Right lobe of liver (tissue), 6 donors: ENCODE measurements at places on chromosomes 5 and 9. TPM values are rescaled to one million over a fixed set of nuclear protein-coding genes. Genes with fewer than 3 reads are reported as not detected.
A peak's percentile ranks its signal among the peaks of the same experiment; 100 is the strongest.

Gene GLDC
- 79.4 TPM for total RNA-seq

Gene SPRY4
- 11.6 TPM for total RNA-seq

Gene TAF11L10
- total RNA-seq = not detected

Gene GLRA1
- total RNA-seq = not detected

Gene IL33
- 17.3 TPM for total RNA-seq

Gene BNIP1
- total RNA-seq = 4.8 TPM

- no peaks in the 10 kb centered on the region for H3K36me3 ChIP-seq
- no peak for DNase-seq
- H3K27me3 ChIP-seq = peaks cover 37% of the 10 kb centered on the region
- H3K4me3 ChIP-seq = no peak overlapping the region
These were observed 1.1 kb downstream of the OTP start for GRCh38 chr5:77637170-77637997.

- H3K27me3 ChIP-seq = no peaks in the 10 kb centered on the region
- H3K4me1 ChIP-seq = peaks cover 5% of the 10 kb centered on the region
- H3K4me3 ChIP-seq = peak overlapping the region; percentile 54
- H3K36me3 ChIP-seq = no peaks in the 10 kb centered on the region
These were observed 55.3 kb upstream of the RNU6ATAC start for GRCh38 chr9:134219646-134220060.

DNA sequence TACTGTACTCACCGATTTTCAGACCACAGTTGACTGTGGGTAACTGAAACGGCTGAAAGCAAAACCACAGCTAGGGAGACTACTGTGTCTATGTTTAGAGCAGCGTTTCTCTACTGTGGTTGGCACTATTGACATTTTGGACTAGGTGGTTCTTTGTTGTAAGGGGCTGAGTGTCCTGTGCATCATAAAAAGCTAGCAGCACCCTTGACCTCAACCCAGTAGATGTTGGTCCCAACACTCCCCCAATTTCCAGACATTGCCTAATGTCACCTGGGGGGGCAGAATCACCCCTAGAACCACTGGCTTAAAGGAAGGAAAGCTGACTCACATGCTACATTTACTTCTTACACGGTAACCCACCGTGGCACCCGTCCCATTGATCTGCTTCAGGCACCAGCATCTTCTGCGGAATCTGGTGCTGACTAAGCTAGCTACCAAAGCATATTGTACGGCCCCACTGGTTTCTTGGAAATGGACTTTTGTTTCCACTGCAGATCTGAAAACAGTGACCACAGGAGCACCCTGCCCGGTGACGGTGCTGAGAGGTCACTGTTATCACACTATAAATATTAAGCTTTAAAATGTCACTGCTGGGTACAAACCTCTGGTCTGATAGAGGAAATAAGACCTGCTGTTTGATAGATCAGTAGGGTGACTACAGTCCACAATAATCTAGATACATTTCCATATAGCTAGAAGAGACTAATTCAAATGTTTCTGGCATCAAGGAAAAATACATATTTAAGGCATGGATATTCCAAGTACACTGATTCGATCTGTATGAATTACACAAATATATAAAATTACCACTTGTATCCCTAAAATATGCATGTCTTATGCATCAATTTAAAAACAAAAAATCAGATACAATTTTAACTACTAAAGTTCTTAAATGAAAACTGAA lies 151.4 kb downstream of the HSD17B3 start:
- no peaks in the 10 kb centered on the region for H3K27me3 ChIP-seq
- no peaks in the 10 kb centered on the region for H3K4me1 ChIP-seq
- no peak overlapping the region for H3K27ac ChIP-seq
- no peak for DNase-seq
- H3K4me3 ChIP-seq = no peak overlapping the region

DNA sequence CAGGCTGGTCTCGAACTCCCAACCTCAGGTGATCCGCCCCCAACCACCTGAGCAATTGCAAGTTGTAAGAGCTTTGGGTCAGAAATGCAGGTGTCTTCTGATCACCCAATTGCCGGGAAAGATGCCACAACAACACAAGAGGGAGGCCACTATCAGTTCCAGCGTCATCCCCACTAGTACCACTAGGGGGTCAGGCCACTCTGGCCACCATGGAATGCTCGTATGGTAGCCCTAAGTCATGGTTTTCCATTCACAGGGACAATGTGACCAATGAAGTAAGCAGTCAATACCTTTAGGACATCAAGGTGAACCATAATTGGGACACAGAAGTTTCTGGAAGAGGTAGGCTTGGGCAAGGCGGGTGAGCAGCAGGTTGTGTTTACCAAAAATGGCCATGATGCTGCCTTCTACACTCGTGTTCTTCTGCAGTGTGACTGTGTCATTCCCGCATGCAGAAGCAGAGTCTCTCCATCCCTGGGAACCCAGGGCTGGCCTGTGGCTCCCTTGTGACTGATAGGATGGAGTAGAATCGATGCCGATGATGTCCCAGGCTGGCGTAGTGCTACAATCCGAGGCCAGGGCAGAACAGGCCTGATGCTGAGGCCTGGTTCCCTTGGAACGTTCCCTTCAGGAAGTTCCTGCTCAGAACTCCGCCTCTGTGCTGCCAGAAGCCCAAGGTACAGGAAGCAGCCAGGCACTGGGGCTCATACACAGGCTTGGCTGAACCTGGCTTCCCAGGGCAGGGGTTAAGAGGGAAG lies 42.2 kb upstream of the ANKRD33B start:
- no peak for DNase-seq
- no peak overlapping the region for H3K4me3 ChIP-seq
- H3K4me1 ChIP-seq = no peaks in the 10 kb centered on the region
- no peaks in the 10 kb centered on the region for H3K27me3 ChIP-seq

DNA sequence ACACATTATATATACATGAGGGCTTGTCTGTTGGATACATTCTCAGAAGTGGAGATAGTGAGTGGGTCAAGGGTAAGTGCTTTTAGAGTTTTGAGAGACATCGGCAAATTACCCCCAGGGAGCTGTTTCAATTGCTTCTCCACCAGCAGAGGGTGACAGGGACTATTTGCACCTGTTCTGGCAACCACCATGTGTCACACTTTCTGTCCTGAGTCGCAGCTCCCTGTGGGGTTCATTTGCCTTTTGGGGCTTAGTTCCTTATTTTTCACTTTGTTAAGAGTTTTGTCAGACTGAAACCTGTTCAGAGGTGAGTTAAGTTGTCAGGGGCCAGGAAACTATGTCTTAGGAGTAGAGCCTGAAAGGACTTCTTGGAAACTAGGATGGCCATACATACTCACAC lies 20.1 kb upstream of the SLC36A1 start:
- H3K4me3 ChIP-seq = no peak overlapping the region
- H3K4me1 ChIP-seq = no peaks in the 10 kb centered on the region
- H3K36me3 ChIP-seq = no peaks in the 10 kb centered on the region
- no peak overlapping the region for H3K27ac ChIP-seq
- H3K27me3 ChIP-seq = no peaks in the 10 kb centered on the region
- no peak for DNase-seq

GRCh38 chr9:27828908-27829307 lies 255.6 kb upstream of the C9orf72 start:
- no peak overlapping the region for H3K4me3 ChIP-seq
- H3K27me3 ChIP-seq = no peaks in the 10 kb centered on the region
- H3K36me3 ChIP-seq = no peaks in the 10 kb centered on the region

DNA sequence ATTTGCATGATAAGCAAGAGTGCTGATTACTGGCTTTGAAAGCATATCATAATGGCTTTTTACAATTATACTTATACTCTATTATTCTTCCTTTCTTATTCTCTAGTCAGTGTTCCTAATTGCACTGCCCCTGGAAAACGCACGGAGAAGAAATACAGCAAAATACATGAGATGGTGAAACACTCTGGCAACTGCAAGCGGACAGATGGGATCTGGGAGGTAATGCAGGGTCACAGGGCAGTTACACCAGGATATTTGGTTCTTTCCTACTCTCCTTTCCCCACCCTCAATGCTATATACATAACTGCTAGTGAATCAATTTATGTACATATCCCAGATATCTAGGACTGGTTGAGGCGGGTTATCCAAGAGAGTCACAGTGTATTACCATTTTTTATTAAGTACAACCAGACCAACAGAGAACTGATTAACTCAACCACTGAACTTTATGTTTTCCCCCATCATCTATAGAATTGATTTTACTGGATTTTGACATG lies 423.7 kb downstream of the ZSWIM6 start:
- H3K27me3 ChIP-seq = no peaks in the 10 kb centered on the region
- H3K4me3 ChIP-seq = no peak overlapping the region
- no peak for DNase-seq
- H3K36me3 ChIP-seq = no peaks in the 10 kb centered on the region
- no peaks in the 10 kb centered on the region for H3K4me1 ChIP-seq
- no peak overlapping the region for H3K27ac ChIP-seq

DNA sequence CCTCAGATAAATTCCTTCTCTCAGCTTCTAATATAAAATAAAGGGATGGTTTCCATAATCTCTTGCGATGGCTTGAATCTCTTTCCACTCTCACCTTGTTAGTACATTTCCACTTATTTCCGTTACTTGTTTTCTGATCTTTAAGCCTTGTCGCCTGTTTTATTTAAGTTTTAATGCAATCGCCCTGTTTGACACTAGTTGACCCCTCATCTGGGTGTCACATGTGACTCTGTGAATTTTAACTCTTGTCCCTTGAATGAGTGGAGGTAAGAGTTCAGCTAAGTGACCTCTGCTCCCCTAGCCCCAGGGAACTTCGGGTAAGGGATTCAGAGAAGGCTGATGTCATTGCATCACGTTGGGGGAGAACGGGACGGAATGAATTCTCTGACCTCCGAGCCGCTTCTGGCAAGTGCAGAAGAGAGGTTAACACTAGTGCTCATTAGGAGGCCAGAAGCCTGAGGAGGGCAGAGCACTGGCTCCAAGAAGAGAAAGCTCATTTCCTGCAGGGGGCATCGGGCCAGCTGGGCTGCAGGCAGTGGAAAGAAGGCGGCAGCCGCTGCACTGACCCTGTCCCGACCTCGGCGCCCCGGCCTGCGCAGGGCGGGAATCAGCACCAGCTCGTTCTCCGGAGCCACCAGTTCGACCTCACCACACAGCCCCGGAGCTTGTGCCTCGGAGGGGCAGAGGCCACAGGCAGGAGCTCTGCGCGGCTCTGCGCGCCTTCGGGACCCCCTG lies 569 bp downstream of the HINT2 start:
- H3K4me1 ChIP-seq = peaks cover 26% of the 10 kb centered on the region
- peak overlapping the region; percentile 74 for H3K4me3 ChIP-seq

GRCh38 chr5:55917402-55918086 lies 66.4 kb downstream of the IL31RA start:
- no peak for DNase-seq
- H3K36me3 ChIP-seq = no peaks in the 10 kb centered on the region
- H3K27me3 ChIP-seq = no peaks in the 10 kb centered on the region
- H3K4me3 ChIP-seq = no peak overlapping the region

- H3K4me1 ChIP-seq = no peaks in the 10 kb centered on the region
- no peak overlapping the region for H3K4me3 ChIP-seq
- no peak for DNase-seq
- no peak overlapping the region for H3K27ac ChIP-seq
- no peaks in the 10 kb centered on the region for H3K36me3 ChIP-seq
These were observed 23.9 kb downstream of the FGF10 start for GRCh38 chr5:44365345-44365744.

GRCh38 chr5:155943516-155944407 lies 383.2 kb upstream of the SGCD start:
- no peak overlapping the region for H3K4me3 ChIP-seq
- no peaks in the 10 kb centered on the region for H3K27me3 ChIP-seq
- H3K27ac ChIP-seq = no peak overlapping the region
- no peaks in the 10 kb centered on the region for H3K36me3 ChIP-seq

GRCh38 chr9:97179616-97180015 lies 127.8 kb upstream of the CCDC180 start:
- H3K4me3 ChIP-seq = no peak overlapping the region
- DNase-seq = no peak
- H3K4me1 ChIP-seq = no peaks in the 10 kb centered on the region

DNA sequence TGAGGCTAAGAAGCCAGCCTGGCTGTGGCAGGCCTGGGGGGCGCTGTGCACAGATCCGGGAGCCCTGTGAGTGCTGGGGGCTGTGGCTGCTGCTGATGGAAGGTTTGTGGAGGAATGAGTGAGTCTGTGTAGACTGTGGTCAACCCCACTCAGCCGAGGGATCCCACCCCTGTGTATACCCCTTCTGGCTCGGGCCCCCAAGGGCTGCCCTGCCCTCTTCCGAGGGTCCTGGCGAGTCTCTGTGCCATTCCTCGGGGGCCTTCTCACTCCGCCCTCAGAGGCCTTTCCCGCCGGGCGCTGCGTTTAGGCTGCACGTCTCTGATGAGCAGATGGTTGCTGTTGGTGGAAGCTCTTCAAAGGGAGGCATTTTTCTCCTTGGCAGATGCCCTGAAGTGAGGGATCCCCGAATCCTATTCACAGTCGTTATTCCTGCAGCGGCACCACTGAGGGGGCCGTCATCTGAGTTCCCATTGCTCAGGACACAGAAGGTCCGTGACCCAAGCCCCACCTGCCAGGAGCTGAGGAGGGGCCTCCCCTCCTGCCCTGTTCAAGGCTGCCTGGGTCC lies 94.1 kb downstream of the RXRA start:
- no peak for DNase-seq
- H3K27ac ChIP-seq = no peak overlapping the region
- no peak overlapping the region for H3K4me3 ChIP-seq
- H3K27me3 ChIP-seq = no peaks in the 10 kb centered on the region
- H3K4me1 ChIP-seq = peaks cover 53% of the 10 kb centered on the region

DNA sequence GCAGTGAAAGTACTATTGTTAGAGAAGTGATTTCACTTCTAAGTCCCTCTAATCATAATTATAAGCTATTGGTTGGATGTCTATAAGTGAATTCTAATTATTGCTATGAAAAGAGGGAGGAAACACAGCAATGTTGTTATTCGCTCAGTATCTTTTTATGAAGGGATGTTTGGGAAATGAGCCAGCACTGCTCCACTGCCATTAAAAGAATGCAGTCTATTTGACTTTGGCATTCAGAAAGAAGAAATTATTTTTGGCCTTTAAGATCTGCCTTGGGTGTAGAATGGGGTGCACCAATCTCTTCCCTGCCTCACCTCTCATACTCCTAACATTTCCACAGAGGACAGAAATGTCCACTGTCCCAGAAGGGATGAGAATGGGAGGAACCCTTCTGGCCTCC lies 332.0 kb downstream of the SPATA31D1 start:
- no peak for DNase-seq
- H3K27me3 ChIP-seq = no peaks in the 10 kb centered on the region
- H3K4me1 ChIP-seq = no peaks in the 10 kb centered on the region
- no peak overlapping the region for H3K27ac ChIP-seq
- H3K4me3 ChIP-seq = no peak overlapping the region
- no peaks in the 10 kb centered on the region for H3K36me3 ChIP-seq

DNA sequence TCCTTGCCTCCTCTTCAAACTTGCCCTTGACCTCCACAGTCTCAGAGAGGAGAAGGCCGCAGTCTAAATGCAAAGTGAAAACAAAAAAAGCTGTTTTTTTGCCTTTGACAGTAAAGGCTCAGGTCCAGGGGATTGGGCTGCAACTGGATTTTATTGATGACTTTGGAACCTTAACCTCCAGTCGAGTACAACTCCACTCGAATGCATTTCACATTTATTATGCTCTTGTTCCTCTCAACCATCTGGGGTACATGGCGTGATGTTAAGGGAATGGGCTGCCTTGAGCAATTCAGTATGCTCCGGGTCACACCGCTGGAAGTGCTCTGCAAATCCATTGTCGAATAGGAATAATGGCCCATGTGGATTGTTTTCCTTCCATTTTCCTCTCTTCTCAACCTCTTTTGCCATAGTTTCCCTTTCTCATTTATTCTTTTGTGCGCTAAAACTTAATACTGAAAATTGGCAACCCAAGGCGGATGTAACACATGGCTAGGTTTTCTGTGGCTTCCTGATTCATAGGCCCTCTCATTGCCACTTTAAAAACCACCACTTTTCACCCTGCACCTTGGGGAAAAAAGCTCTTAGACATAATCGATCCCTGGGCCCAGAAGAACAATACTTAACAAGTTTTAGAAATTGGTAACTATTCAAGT lies 34.3 kb downstream of the ITK start:
- no peaks in the 10 kb centered on the region for H3K36me3 ChIP-seq
- H3K27ac ChIP-seq = no peak overlapping the region
- no peak for DNase-seq
- H3K4me1 ChIP-seq = no peaks in the 10 kb centered on the region
